ENCODE measurements at places on chromosomes 7 and 10.

DNA sequence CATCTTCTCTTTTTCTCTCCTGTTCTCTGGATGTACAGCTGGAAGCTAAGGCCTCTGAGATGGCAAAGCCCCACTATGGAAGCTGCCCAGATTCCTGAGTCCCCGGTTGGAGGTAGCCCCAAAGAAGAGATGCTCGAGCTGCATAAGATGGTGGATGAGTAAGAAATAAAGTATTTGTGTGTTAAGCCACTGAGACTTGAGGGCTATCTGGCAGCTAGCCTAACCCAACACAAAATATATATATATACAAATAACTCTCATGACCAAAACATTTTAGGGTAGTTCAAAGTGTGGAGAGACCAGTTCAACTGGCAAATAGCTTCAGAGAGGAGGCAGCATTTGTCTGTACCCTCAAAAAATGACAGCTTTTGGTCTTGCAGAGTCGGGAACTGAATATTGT, 72.4 kb upstream of the PDE1C start:
- DNase-seq = no peak

- no peak for DNase-seq
Measured at GRCh38 chr7:136807598-136807997, 60.9 kb upstream of the CHRM2 start.

DNA sequence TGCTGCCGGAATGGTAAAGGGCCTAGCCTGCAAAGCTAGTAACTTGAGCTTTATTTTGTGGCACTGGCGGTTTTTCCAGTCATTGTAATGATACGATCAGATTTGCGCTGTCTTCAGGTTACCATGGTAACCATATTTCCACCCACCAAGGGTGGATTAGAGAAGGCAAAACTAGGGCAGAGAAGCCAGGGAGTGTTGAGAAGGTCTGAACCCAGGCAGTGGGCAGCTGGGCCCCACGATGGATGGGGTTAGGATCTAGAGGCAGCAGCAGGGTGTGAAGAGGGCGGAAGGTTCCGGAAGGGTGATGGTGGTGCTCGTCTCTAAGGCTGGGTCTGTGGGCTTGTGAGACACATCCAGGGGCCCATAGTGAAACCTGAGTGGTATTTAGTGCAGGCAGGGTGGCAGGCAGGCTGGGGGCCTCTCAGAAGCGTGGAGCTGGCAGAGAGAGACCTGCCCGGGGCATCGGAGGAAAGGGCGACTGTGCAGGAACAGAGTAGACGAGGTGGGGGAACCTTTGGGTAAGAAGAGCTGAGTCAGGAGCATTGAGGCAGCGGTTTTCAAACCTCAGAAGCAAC, 87.9 kb upstream of the GTF2I start:
- no peak for DNase-seq

- no peak for DNase-seq
Measured at GRCh38 chr10:73819513-73820093, 8.2 kb upstream of the NDST2 start.

- DNase-seq = no peak
Measured at GRCh38 chr7:26593393-26593792, 271.0 kb downstream of the SKAP2 start.

DNA sequence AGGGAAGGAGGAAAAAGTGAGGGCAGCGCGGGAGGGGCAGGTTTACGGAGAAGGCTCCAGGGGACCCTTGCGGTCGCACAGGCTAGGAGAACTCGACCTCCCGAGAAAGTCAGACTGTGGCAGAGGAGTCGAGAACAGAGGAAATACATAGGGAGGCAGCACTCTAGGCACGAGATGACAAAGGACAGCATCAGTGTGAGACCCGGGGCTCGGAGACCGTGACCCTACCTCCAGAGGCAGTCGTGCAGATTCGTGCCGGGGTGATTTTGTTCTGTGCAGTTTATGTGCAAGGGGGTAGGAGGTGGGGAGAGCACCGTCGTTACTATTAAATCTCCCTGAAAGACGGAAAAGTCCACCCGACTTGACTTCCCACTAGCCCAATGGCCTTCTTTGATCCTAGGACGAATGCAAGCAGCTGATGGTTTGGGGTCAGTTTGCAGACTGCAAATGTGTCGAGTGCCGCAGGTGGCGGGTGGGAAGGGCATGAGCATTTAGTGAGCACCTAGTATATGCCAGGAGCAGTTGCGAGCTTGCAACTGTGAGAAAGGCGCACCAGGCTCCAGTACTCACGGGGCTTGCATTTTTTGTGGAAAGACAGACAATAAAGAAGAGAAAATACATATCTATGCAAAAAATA, 674 bp upstream of the OSBPL3 start:
- DNase-seq = peak; percentile 25

GRCh38 chr10:110632591-110633215, 11.4 kb upstream of the RBM20 start:
- DNase-seq = no peak

- no peak for DNase-seq
Measured at GRCh38 chr10:76218035-76218434, 786.6 kb downstream of the LRMDA start.

GRCh38 chr7:135189221-135189662, 18.7 kb upstream of the CYREN start:
- no peak for DNase-seq

- DNase-seq = no peak
Measured at GRCh38 chr10:95748349-95748748, 7.6 kb upstream of the ENTPD1 start.

- DNase-seq = no peak
Measured at GRCh38 chr10:5751601-5752253, 61.5 kb downstream of the GDI2 start.

DNA sequence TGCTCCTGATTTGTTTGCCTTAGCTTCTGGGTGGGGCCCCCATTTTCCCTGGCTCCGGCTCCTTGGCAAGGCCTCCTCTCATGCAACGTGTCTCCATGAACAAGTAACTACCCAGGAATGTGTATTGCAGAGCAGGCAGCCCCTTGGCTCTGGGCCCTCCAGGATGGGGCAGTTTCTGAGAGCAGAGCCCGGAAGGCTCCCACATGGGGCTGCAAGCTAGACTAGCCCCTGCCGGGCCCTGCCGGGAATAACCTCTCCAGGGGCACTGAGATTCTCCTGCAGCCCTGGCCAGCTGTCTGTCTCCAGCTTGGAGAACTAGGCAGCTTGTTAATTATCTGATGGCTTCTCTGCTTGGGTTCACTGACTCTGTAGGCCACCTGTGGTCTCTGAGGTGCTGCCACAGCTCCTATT, 184.0 kb upstream of the INHBA start:
- DNase-seq = no peak

DNA sequence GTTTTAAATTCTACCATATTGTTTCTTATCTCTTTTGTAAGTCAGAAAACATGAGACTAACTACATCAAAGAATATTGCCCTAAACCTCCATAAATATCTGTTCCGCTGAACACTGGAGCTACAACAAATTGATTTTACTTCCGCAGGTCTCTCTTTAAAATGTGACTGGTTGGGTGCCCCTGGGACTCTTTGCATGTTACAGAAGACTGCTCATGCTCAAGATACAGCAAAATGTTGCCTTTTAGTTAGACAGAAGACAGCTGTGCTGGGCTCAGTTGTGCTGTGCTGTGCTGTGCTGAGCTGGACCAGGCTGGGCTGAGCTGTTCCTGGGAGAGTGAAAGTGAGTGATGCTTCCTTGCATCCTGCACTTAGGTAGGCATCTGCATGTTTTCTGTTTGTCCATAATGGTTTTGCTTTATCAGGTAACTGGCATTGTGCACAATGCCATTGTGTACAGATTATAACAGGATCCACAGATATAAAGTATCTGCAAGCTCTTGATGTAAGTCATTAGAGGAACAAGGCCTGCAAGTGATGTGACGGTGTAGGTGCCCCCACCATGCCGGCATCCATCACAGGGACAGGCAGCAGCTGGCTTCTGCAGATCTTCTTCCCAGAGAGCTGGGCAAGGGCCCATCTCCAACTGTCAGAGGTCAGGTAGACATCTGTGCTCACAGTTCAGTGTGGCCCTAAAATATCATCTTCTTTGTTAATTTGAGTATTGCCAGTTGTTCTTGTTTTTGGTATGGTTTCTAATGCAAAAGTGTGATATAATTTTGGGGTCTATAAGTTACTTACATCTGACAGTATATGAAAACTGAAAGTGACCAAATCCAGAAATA, 972.5 kb upstream of the CELF2 start:
- no peak for DNase-seq

GRCh38 chr10:74213571-74214162, 62.6 kb downstream of the ADK start:
- DNase-seq = no peak

DNA sequence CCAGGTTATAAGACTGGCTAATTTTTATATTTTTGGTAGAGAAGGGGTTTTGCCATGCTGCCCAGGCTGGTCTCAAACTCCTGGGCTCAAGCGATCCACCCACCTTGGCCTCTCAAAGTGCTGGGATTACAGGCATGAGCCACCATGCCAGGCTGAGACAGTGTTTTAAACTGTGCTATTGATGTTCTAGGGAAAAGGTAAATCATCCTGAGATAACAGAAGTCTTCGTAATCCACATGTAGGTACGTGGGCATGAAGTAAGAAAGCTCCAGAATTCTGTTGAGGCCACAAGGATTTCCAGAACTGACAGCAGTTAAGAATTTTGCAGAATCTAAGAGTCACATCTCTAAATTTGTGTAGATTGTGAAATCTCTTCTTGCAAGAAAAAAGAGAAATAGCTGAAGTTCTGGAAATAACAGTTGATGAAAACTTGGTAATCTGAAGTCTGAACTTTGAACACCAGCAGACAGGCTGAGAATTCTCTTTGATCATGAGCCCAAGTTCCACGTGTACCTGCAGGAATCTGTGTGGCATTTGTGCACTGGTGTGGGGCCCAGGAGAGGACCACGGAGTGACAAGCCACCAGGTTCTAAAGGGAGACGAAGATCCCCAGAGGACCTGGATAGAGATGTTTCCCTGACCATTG, 24.6 kb downstream of the C7orf33 start:
- no peak for DNase-seq

DNA sequence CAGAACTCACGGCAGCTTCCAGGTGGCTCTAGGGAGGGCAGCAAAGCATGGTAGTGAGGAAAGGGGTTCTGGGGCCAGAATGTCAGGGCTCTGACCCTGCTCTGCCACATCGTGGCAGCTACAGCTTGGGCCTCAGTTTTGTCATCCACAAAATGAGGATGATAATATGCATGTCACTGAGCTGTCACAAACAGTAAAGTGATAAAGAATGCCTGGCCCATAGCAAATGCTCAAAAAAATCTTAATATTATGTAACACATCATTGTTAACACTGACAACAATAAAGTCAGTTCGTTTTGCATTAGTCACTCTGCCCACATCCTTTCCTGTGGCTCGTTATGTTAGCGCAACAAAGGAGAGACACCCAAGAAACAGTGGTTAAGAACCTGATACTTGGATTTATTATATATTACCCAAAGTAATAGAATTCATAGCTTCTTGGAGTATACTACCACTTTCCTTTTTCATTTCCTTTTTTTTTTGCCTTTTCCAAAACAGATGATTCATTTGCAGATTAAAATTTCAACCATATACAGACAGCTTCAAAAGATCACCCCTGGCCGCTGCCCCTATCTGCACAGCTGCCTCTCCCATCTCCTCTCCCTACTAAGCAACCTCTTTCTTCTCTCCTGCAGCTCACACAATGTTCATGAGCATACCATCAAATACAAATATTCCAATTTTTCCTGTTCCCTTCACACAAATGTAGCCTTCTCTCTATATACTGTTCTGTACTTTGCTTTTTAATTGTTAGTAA, 45.5 kb upstream of the DDC start:
- DNase-seq = no peak

DNA sequence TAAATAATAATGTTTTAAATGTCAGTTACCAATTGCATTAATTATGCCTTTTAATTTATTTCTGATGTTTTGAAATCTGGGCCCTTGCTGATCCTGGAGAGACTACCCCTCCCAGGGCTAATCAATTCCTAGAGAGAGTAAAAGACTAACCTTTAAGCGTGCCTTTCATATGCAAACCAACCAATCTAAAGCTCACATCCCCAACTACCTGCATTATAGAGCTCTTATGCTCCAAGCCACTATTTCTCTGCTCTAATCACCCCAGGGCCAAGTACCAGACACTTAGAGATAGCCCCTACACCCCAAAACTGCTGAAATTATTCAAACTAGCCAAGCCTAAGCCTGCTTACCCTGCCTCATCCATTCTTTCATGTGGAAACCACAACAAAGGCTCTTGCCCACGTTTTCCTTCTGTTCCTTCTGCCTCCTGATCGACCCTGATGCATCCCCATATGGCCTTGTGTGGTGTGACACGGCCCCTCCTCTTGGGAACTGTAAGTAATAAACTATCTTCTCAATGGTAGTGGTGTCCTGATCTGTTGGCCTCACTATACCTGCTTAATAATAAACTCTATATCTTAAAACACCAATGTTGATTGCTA, 97.7 kb downstream of the HIBADH start:
- no peak for DNase-seq

DNA sequence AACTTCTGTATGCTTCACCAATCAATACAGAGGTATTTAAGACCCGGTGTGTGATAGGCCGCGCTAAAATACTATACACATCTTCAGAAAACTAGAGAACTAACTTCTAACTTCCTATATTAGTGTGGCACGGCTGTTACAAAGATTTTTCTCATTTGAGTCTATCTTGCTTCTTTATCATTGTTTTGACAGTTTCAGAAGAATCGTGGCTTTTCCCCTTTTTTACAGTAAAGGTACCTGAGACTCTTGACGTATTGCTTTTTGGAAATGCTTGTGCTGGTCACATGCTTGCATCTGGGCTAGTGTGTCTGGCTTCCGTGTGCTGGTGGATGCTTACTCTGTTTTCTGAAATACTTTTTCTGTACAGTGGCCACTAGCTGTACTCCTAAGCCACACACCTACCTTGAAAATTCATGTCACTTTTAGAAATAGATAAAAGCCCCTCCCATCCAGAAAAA, 12.7 kb downstream of the IKZF1 start:
- DNase-seq = no peak

- no peak for DNase-seq
Measured at GRCh38 chr7:35697414-35698175, 2.7 kb upstream of the HERPUD2 start.

DNA sequence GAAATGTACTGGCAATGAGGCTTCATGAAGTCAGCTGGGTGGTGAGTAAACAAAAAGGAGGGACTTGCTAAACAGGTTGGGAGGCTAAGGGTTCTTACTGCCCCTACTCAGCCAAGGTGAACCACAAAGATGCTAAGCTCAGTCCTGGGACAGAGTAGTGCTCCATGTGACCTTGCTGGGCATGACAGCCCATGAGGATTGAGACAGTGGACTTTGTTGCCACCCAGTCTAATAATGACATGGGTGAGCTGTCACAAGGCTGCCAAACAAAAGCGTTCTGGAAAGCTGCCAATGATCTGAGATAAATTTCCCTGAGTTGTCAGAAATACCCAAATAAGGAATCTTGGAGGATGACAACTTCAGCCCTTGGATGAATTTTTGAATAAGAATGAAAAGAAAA, 75.2 kb downstream of the CLEC2L start:
- no peak for DNase-seq

- DNase-seq = no peak
Measured at GRCh38 chr7:151351027-151351426, 9.4 kb downstream of the NUB1 start.

- no peak for DNase-seq
Measured at GRCh38 chr10:75950997-75951589, 519.7 kb downstream of the LRMDA start.

All from urinary bladder (tissue), 4 donors.